ENCODE measurements at places on chromosomes 6 and 20.
A peak's percentile ranks its signal among the peaks of the same experiment; 100 is the strongest.

DNA sequence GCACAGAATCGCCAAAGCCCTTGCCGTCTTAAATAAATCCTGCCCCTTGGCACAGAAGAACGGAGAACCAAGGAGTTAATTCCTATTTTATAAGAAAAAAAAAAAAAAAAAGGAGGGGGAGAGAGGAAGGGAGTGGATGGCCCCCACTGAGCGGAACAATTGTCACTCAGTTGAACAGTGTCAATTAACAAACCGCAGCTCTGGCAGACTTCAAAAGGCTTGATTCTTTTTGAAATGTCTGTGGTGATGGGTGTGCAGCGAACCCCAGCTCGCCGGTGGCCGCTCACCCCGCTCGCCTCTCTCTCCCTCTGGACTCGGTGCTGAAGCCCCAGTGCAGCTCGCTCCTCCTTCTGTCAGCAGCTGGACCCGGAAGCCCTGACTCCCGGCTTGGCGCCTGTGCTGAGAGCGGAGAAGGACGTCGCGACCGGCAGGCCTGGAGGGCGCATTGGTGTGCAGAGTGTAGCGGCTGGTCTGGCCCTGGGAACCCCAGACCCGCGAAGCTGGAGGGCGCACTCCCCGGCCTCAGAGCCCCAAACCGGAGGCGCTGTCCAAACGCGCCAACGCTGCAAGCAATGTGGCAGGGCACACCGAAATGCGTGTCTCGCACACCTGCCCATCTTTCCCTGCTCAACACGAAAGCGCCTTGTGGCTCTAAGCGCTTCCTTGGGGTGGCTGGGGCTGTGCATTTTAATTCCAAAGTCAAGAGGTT, 3.4 kb downstream of the LINC00237 start:
- H3K4me3 ChIP-seq = peak overlapping the region; percentile 70
- H3K36me3 ChIP-seq = peaks cover 6% of the 10 kb centered on the region
- peak; percentile 53 for DNase-seq
- no peak overlapping the region for H3K27ac ChIP-seq
- H3K27me3 ChIP-seq = peaks cover 82% of the 10 kb centered on the region

GRCh38 chr20:62825333-62825985, 8.6 kb downstream of the COL9A3 start:
- H3K27ac ChIP-seq = no peak overlapping the region
- no peaks in the 10 kb centered on the region for H3K36me3 ChIP-seq
- H3K27me3 ChIP-seq = no peaks in the 10 kb centered on the region
- H3K4me3 ChIP-seq = no peak overlapping the region
- H3K4me1 ChIP-seq = no peaks in the 10 kb centered on the region

- no peaks in the 10 kb centered on the region for H3K27me3 ChIP-seq
- H3K36me3 ChIP-seq = no peaks in the 10 kb centered on the region
- no peak overlapping the region for H3K27ac ChIP-seq
- peaks cover 20% of the 10 kb centered on the region for H3K4me1 ChIP-seq
- no peak overlapping the region for H3K4me3 ChIP-seq
These were observed 64.7 kb downstream of the GPR6 start for GRCh38 chr6:110042670-110043296.

DNA sequence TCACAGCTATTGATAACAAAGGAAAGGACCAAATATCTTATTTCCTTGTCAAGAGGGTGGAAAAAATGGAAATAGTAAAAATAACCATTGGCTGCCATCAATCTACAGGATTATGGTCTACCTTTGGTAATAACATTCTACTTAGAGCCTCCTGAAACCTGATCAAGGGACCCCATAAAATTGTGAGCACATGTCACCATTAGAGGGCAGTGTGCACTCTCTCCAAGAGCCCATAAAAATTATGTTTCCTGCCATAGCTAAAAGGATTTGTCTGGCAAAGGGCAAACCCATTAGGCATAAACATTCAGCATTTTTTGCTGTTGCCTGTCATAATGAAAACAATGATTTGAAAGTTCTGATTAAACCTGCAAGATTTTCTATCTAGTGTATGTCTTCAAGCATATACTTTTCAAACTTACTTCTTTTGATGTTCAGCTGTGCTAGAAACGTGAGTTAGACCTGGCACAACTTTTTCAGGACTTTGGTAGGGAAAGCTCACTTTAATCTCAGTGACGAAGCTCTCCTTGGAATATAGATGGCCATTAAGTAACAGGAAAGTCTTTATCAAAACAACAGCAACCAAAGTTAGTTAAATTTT, 120.7 kb upstream of the ZFP64 start:
- no peak overlapping the region for H3K4me3 ChIP-seq
- H3K36me3 ChIP-seq = no peaks in the 10 kb centered on the region
- H3K4me1 ChIP-seq = peaks cover 3% of the 10 kb centered on the region

- H3K27ac ChIP-seq = no peak within 1 kb of the TSS
- no peak within 1 kb of the TSS for H3K4me3 ChIP-seq
- DNase-seq = no peak
- H3K4me1 ChIP-seq = no peaks in the 10 kb centered on the region
- no peaks in the 10 kb centered on the region for H3K36me3 ChIP-seq
- peaks cover 38% of the 10 kb centered on the region for H3K27me3 ChIP-seq
These were observed at the start of gene MRAP2 for GRCh38 chr6:84033523-84034451. TSS of gene MRAP2 (plus strand) at chr6:84033772. CDS start at chr6:84055319, 21,547 bp downstream.

- no peak overlapping the region for H3K4me3 ChIP-seq
- no peak for DNase-seq
- peaks cover 70% of the 10 kb centered on the region for H3K36me3 ChIP-seq
- no peaks in the 10 kb centered on the region for H3K27me3 ChIP-seq
- H3K4me1 ChIP-seq = no peaks in the 10 kb centered on the region
- no peak overlapping the region for H3K27ac ChIP-seq
These were observed 24.0 kb downstream of the GHRH start for GRCh38 chr20:37237656-37238055.

- no peaks in the 10 kb centered on the region for H3K36me3 ChIP-seq
- H3K27me3 ChIP-seq = no peaks in the 10 kb centered on the region
- no peak overlapping the region for H3K4me3 ChIP-seq
- H3K4me1 ChIP-seq = no peaks in the 10 kb centered on the region
- H3K27ac ChIP-seq = no peak overlapping the region
These were observed 631.2 kb upstream of the SYNCRIP start for GRCh38 chr6:86273936-86274335.

- DNase-seq = no peak
- H3K4me3 ChIP-seq = no peak overlapping the region
- no peak overlapping the region for H3K27ac ChIP-seq
- H3K27me3 ChIP-seq = no peaks in the 10 kb centered on the region
These were observed 39.5 kb upstream of the VAPB start for GRCh38 chr20:58349570-58349969.

GRCh38 chr20:63446216-63447024, 26.0 kb downstream of the KCNQ2 start:
- H3K27ac ChIP-seq = no peak overlapping the region
- H3K36me3 ChIP-seq = no peaks in the 10 kb centered on the region
- H3K4me3 ChIP-seq = no peak overlapping the region
- H3K27me3 ChIP-seq = no peaks in the 10 kb centered on the region
- peaks cover 9% of the 10 kb centered on the region for H3K4me1 ChIP-seq
- DNase-seq = no peak

DNA sequence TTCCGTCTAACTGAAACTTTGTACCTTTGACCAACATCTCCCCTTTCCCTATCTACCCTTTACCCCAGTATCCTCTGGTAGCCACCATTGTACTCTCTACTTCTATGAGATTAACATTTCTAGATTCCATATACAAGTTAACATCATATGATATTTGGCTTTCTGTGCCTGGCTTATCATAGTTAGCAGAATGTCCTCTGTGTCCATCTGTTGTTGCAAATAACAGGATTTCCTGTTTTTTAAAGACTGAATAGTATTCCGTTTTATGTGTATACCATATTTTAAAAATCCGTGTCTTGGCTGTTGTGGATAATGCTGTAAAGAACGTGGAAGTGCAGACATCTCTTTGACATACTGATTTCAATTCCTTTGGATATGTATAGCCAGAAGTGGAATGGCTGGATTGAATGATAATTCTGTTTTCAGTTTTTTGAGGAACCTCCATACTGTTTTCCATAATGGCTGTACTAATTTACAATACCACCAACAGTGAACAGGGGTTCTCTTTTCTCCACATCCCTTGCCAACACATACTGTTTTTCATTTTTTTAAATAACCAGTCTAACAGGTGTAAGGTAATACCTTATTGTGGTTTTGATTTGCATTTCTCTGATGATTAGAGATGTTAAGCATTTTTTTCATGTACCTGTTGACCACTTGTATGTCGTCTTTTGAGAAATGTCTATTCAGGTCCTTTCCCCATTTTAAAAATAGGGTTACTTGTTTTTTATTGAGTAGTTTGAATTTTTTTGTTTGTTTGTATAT, 53.8 kb downstream of the CDC5L start:
- H3K4me1 ChIP-seq = peaks cover 5% of the 10 kb centered on the region
- no peaks in the 10 kb centered on the region for H3K27me3 ChIP-seq
- peaks cover 71% of the 10 kb centered on the region for H3K36me3 ChIP-seq
- no peak overlapping the region for H3K27ac ChIP-seq

GRCh38 chr6:150253489-150253888, 110.6 kb downstream of the PPP1R14C start:
- H3K36me3 ChIP-seq = peaks cover 4% of the 10 kb centered on the region
- H3K27ac ChIP-seq = no peak overlapping the region
- peaks cover 9% of the 10 kb centered on the region for H3K27me3 ChIP-seq
- peaks cover 42% of the 10 kb centered on the region for H3K4me1 ChIP-seq
- no peak for DNase-seq

GRCh38 chr6:11142296-11143027, 30.9 kb upstream of the ERVFRD-1 start:
- H3K27me3 ChIP-seq = no peaks in the 10 kb centered on the region
- H3K4me3 ChIP-seq = no peak overlapping the region
- H3K4me1 ChIP-seq = peaks cover 7% of the 10 kb centered on the region

GRCh38 chr6:56694002-56694401, 51.3 kb upstream of the DST start:
- no peak for DNase-seq
- H3K27me3 ChIP-seq = peaks cover 1% of the 10 kb centered on the region
- H3K4me3 ChIP-seq = no peak overlapping the region
- H3K36me3 ChIP-seq = no peaks in the 10 kb centered on the region
